ENCODE measurements at places on chromosomes 4 and X.

GRCh38 chrX:74242484-74243138 lies 61.4 kb upstream of the ZCCHC13 start:
- DNase-seq: no peak

DNA sequence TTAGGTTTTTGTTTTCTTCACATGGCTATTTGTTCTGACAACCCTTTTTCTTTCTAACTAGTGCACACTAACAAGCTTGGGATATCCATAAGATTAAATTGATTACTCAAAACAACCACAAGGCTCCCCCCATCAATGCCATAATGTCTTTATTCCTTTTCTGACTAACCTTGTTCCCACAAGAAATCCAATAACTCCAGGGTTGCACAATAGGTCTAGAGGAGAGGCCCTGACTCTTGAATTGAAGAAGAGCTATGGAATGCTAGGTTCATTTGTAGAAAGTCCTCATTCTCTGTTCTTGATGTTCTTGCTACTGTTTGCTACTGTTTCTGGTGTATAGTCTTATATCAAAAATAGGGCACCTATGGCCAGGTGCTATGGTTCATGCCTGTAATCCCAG lies 71.0 kb downstream of the PRRG1 start:
- DNase-seq: no peak

DNA sequence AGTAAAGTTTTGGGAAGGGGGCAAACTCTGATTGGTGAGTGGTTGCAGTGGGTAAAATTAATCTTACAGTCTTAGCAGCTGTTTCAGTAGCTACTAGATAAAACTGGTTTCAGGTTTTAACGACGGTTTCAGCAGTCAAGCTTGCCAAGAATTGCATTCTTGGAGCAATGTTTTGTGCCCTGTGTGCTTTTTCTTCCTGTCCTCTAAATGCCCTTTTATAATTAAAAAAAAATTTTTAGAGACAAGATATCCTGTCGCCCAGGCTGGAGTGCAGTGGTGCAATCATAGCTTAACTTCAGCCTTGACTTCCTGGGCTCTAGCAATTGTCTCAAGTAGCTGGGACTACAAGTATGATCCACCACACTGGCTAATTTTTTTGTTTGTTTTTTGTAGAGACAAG lies 6.3 kb upstream of the PPEF2 start:
- DNase-seq: no peak

DNA sequence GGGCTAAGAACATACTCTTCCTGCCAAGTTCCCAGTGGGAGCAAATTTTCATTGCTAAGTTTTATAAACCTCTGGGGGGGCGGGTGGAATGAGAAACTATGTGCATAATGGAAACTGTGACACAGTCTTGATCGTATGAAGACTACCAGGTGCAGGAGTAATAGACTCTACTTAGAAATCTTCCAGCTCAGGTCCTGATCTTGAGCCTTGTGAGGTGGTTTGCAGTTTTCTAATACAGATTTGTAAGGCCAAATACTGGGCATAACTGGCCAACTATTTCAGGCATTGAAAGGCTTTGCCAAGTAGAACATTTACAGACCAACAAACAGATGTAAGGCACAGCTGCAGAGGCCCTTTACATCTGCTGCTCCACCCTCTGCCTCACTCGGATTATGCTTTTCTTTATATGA lies 89.7 kb upstream of the CBR4 start:
- no peak for DNase-seq

GRCh38 chr4:149173241-149174013 lies 642.2 kb downstream of the IQCM start:
- no peak for DNase-seq

- DNase-seq: no peak
Observed at GRCh38 chr4:6641971-6642320, 1.5 kb downstream of the MRFAP1 start.

DNA sequence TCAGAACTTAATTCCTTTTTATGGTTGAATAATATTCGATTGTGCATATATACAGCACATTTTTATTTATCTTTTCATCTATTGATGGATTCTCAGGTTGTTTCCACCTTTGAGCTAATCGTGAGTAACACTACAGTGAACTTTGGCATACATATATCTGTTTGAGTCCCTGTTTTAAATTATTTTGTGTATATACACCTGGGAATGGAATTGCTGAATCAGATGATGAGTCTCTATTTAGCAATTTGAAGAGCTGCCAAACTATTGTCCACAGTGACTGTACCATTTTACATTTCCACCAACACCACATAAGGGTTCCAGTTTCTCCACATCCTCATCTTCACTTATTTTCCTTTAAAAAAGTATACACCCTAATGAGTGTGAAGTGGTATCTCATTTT lies 166.2 kb upstream of the FGF13 start:
- DNase-seq: no peak

DNA sequence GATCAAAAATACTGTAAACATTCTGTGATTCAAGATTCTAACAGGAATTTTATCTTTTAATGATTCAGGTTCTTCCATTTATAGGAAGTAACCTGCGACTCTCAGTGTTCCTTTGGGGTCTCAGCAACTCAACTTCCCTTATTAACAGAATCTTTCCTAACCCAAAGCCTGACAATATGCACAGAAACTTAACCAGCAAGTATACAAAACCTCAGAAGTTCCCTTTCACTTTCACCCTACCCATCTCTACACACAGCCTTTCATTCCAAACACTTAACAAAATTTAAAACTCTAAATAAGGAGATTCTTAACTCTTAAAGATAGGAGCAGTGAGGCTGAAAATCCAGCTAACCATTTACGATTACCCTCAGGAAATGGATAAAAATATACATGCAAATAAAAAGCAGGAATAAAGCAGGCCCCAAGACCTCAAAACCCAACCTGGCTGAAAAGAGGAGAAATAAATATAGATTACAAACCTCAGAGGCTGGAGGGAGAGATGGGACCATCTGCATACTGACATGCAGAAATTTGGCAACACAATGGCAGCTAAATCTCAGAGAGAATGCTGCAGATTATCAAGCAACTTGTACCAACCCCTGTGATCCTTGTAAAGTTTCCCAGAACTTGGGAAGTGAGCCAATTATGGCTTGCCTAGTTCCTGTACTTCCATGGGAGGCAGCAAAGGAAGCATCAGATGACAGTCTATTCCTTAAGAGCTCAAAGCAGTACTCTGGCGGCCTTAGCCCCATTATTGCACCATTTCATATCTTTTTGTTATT lies 101.0 kb downstream of the ATP11C start:
- DNase-seq: no peak

GRCh38 chr4:16176621-16177020 lies 49.6 kb downstream of the TAPT1 start:
- no peak for DNase-seq

- no peak for DNase-seq
Observed at GRCh38 chr4:4506961-4507360, 34.9 kb downstream of the STX18 start.

DNA sequence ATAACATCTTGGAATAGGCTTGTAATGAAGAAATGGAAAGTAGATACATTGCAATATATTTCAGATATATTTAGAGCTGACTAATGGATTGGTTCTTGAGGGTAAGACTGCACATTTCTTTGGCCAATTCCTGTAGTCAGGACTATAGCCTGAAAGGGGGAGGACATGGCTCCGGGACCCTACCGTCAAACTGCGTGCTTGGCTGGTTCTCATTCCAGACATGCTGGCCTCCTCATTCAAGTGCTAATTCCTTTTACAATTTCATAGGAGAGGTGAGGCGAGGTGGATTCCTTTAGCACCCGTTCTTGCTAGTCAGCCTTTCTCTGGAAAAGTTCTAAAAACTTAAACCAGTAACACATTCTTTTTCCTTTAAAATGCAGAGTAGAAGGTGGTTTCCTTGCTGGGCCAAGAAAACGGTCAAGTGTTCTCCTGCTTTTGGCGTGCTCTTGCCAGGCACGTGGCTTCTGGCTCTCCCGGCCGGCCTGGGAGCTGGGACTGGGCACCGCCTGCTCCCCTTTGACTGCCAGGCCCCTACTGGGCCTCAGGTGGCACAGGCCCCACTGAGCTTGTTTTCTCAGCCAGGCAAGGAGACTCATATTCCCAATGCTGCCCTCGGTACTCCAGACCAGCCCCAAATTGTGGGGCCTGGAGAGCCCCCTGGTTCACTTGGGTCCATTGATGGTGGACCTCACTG lies 167.2 kb downstream of the STK32B start:
- no peak for DNase-seq

GRCh38 chr4:24605216-24605615 lies 20.9 kb upstream of the DHX15 start:
- no peak for DNase-seq

DNA sequence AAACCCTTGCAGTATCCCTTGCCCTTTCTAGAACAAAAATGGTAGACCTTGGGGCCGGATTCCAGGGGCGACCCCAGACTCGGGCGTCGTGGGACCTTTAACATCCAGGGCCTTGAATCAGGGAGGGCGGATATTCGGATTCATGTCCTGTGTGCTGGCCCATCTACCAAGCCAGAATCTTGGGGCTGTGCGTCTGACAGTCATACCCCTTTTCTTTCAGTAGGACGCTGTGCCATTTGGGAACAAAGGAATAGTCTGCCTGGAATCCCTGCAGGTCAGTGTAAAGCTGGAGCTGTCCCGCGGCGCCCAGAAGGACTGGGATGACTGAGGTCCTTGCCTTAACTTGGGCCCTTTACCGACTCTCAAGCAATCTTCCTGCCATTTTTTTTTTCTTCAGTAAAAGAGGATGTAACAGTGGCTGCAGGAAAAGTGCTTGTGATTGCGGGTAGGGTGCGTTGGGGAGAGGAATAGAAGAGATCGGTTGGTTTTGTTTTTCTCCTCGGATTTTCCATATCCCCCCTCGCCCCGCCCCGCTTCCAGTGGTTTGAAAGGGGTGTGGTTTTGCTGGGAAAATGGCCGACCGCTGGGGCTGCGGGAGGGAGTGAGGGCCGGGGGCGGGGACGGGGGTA lies 518 bp downstream of the ARMCX1 start:
- DNase-seq: no peak

Measured in Karpas-422 (cell line).